ENCODE measurements at places on chromosomes 1 and 21.

DNA sequence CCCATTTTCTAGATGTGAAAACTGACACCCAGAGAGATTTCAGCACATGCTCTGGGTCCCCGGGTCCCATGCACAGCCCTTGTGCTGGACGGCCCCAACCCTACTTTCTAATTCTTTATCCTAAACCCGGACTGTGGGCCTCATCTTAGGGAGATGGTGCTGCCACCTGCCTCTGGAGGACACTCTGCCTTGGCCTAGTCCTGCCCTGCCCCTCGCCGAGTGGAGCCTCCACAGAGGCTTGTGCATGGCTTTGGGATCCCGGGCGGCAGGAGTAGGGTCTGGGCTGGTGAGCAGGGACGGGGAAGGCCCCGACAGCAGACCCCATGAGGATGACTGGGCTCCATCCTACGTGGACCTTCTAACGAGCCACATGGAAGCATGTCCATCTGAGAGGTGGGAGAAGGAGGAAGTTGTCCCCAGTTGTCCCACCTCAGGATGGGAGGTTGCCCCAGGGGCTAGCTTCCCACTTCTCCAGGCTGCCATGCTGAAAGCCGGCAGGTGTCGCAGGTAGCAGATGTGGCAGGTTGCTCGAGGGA is 12.4 kb downstream of the MX2 start:
- DNase-seq = no peak

- no peak for DNase-seq
Observed at GRCh38 chr1:27137544-27138075, 17.3 kb downstream of the SLC9A1 start.

GRCh38 chr21:39675590-39675989 is 62.9 kb downstream of the B3GALT5 start:
- DNase-seq = no peak

DNA sequence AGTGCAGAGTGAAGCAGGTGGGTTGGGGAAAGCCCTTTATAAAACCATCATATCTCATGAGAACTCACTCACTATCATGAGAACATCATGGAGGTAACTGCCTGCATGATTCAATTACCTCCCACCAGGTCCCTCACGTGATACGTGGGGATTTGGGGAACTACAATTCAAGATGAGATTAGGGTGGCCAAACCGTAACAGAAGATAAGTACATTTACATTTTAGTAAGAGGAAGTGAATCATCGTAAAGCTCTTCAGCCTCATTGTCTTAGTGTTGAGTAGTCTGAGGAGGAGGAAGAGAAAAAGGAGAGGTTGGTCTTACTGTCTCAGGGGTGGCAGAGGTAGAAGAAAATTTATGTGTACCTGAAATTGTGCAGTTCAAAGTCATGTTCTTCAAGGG is 1053.4 kb upstream of the ADGRL4 start:
- no peak for DNase-seq

DNA sequence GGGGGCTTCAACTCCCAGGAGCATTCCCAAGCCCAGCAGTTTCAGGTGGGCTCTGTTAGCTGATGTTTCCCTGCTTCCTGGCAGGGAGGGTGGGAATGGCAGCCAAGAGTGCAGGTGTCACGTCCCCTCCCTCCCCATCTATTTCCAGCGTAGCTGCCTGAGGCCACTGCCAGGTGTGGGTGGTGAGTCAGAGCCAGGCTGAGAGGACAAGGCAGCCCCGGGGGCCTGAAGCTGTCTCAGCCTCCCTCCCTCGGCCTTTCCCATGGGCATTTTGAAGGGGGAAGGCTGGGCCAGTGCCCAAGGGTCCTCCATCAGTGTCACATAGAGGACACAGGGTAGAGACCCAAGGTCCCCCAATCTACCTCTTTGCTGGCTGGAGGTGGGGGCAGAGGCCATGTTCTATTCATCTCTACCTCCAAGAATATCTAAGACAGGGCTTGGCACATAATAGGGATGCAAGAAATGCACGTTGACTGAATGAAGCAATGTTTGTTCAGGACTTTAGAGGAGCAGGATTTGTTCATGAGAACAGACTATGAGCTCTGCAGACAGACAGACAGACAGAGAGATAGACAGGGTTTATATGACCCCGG is 34.4 kb upstream of the ID3 start:
- no peak for DNase-seq

All from HFF-Myc (cell line).